NCI-H446 (cell line): ENCODE measurements at places on chromosomes 4 and X.

DNA sequence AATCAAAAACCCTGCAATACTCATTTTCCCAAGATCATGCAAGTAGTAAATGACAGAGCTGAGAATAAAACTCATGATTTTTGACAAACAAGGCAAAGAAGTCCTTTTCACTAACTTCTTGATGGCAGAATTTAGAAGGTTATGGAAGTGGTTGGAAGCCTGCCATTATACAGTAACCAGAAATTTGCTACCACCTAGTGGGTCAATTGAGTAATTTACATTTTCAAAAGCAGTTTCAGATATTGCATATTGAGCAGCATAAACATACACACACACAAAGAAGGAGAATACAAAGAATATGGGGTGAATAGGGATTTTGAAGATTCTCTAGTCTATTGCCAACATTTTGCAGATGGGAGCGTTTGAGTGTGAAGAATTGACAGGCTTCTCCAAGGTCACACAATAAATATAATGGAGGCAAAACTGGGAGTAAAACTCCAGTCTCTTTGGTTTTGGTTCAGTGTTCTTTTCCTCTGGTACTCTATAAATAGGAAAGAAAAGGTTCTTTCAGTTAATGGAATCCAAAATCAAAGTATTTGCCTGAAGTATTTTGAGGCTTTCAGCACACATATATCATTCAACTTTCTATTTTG is 70.2 kb downstream of the GC start:
- peak; percentile 65 for DNase-seq

- no peak for DNase-seq
These were observed 26.6 kb upstream of the HS3ST1 start for GRCh38 chr4:11455201-11455835.

DNA sequence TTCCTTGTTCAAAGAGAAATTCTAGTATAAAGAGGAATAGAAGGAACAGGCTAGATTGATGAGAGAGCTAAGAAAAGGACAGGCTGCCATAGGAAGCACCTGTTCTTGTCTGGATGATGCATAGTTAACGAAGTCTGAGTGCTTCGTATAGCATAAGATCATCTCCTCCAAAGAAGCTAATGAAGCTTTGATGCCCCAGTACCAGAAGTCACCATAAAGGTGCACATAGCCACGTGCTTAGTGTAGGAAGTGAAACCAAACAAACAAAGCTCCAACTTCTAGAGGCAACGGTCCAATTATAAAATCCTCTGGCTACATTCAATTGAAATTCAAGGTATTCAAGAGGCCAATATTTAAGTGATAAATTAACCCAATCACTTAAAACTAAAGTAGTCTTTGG is 31.0 kb downstream of the AFAP1 start:
- DNase-seq = no peak

DNA sequence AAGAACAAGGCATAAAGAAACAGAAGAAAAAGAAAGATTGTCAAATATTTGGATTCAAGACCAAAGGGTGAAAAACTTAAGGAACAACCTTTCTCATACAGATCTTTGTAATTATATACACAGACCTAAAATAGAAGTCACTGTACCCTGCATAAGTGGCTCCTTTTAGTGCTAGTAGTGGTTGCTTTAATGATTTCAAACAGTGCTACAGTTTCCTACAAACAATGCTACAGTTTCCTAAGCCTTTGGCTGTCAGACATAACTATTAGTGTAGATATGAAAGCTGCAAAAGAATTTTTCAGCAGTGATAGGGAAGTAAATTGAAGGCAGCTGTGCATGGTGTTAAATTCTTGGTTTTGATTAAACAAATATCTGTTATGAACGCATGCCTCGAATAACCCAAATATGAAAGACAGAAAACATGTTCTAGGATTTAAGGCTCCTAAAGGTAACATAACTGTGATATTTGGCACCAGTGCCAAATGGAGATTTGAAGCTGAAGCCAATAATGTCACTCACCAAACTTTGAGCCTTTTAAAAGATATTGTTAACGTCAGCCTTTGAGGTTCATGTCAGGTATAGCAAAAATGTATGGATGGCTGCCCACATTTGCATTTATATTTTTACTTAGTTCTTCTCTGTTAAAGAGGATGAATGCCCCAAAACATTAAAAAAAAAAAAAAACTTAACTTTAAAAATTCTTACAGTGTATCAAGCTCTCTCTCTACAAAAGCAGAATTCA is 36.6 kb downstream of the SMARCAD1 start:
- DNase-seq = no peak

DNA sequence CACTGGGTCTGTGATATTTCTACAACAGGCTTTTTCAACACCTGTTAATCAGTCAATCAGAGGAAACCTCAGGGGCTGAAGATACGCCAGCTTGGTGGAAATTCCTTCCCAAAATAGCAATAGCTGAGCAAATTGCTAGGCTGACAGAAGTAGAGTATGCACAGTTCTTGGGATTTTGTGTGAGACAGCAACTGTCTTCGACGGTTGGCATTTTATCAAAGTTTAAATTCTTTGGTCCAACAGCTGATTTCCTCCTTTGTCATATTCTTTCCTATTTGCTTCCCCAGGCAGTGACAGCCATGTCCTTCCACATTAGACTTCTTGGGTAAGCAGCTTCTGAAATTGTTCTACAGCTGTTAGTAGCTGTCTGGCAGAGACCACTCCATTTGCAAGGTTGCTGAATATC is 8.0 kb upstream of the PALLD start:
- no peak for DNase-seq

- DNase-seq = no peak
These were observed 32.6 kb upstream of the PHF8 start for GRCh38 chrX:54076903-54077302.

DNA sequence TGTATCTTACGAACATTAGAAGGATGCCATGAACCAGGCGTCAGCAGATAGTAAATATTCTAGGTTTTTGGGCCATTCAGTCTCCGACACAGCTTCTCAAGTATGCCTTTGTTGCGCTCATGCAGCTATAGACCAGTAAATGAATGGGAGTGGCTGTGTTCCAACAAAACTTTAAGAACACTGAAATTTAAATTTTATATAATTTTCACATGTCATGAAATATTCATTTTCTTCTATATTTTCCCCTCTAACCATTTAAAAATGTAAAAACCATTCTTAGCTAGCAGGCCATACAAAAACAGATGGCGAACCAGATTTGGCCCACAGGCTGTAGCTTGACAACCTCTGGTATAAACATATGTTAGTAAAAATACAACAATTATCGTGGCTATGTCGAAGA is 151.8 kb upstream of the KIT start:
- no peak for DNase-seq

- no peak for DNase-seq
These were observed 13.7 kb upstream of the ADD1 start for GRCh38 chr4:2829933-2830451.

GRCh38 chr4:18698119-18698883 is 676.7 kb upstream of the LCORL start:
- no peak for DNase-seq

DNA sequence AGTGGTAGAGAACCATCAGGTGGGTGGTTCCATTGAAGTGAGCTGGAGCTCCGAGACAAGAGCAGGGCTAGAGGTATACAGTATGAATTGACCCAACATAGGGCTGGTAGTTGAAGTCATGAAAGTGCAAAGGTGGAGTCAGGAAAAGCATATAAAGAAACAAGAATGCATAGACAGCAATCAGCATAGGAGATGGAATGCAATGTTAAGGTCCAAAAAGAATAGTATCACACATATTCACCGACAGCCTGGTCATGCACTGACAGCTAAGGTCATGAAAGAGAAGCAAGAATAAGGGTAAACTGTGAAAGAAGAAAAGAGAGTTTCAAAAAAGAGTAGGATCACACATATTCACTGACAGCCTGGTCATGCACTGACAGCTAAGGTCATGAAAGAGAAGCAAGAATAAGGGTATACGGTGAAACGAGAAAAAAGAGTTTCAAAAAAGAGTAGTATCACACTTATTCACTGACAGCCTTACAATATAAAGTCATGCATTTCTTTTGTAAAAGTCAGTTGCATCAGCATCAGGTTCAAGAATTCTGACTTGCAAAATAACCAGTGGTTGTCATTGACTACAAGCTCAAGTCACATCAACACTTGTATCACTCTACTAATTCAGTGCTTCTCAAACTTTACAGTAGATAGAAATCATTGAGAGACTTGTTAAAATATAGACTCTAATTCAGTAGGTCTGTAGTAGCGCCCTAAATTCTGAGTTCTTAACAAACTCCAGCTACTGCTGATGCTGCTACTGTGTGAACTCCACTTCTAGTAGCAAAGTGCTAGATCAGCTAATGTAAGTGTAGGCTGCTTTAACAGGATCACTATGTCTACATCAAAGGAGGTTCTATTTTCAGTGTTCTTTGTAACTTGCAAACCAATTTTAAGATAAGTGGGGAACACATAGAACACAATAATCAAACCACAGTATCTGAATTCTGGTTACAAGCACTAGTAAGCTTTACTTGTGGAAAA is 221.9 kb downstream of the PDGFC start:
- DNase-seq = no peak

DNA sequence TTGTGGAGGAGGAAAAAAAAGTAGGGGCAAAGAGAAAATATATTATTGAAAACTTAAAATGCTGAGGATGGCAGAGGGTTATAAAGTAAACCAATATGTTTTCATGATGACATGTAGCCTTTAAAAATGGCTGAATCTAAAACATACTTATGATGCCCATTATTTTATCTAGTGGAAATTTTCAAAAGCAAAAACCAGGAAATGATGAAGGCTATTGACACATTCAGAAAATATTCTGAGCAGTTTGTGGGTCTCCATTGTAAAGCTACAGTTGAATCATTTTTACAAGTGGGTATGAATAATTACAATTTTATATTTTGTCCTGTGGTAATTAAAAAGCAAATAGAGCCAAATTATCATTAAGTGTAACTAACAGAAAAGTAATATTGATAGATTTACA is 10.7 kb downstream of the PLS3 start:
- DNase-seq = no peak

DNA sequence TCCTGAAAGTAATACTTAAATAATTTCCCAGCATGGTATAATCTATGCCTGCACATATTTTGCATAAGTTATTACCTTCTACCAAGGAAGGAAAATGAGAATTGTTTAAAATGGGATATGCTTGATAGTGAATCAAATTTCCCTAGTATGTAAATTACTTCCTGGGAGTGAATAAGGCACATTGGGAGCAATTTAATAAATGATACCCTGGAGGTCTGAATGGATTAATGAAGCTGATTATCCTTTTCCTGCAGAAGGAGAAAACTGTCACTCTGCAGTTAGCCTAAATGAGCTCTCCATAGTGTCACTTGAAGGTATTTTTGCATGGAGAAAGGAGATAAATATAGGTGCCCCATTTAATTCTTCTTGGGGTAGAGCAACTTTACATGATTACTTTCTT is 2212.0 kb downstream of the PCDH7 start:
- no peak for DNase-seq

GRCh38 chr4:14143892-14144291 is 516.4 kb upstream of the BOD1L1 start:
- no peak for DNase-seq

DNA sequence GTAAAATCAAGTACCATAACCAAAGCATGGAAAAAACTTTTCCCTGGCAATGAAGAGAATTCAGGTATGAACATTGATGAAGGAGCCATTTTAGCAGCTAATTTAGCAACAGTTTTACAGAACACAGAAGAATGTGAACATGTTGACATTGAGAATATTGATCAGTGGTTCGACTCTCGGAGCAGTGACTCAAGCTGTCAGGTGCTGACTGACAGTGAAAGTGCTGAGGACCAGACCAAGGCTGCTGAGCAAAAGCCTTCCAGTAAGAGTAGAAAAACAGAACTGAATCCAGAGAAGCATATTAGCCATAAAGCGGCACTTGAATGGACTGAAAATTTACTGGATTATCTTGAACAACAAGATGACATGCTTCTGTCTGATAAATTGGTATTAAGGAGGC is 2.8 kb downstream of the TIGD2 start:
- no peak for DNase-seq

GRCh38 chrX:9899640-9900111 is 67.5 kb upstream of the CLDN34 start:
- DNase-seq = no peak

DNA sequence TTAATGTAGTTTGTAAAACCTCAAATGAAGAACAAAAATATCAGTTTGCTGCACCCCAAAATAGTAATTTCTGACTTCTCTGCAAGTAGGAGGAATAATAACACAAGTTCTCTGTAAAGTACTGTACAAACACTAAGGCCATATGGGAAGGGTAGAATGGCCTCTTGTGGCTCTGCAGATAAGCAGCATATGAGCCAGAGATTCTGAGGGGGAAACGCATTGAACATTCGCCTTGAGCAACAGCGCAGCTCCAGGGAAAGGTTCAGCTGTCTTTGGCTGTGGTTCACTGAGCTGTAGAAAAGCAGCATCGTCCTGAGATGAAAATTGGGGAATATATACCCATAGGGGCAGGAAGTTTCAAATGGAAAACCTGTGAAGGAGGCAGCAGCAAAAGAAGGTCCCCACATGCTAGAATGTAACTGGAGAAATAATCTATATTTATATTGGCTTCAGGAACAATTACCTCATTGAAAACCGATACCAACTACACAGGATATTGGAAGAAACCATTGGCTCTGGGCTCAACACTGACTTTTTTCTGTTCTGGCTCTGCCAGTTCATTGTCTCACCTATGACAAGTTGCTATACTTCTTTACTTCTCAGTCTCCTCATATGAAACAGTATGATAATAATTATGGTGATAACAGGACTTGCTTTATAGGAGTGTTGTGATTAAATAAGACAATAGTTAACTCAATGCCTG is 357.6 kb upstream of the CPEB2 start:
- no peak for DNase-seq

DNA sequence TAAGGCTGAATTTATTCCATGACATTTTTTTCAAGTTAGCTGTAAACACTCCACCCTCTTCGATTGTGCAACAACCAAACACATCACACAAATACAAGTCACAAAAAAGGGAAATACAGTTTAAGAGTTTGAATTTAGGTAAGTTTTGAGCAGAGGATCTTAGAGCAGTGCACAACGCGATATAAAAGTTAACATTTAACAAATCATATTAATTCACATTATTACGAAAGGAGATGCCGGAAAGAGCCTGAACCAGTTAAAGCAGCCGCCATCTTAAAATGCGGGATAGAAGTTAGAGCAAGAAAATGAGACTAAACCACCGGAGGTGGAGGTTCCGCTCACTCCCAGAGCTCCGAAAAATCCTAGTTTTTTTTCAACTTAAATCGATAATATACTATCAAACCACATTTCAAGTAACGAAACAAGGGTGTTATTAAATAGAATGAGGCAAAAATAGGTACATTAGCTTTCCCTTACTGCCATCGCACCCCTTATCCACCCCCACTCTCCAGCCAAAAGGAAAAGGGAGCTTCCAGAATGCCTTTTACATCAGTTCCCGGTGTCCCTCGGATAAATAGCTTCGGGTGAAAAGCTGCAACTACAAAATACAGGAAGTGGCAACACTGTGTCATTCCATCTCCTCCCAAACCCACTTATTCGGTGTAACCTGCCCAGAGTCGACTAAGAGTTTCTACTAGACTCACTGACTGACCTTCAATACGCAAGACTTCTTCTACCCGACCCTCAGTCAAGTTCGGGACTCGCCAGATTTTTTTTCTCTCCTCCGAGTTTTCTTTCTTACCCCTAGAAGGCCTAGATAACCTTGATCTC is 1.9 kb downstream of the UBE2D3 start:
- peak; percentile 44 for DNase-seq
